ENCODE measurements at places on chromosomes 11 and 22.
A peak's percentile ranks its signal among the peaks of the same experiment; 100 is the strongest.

DNA sequence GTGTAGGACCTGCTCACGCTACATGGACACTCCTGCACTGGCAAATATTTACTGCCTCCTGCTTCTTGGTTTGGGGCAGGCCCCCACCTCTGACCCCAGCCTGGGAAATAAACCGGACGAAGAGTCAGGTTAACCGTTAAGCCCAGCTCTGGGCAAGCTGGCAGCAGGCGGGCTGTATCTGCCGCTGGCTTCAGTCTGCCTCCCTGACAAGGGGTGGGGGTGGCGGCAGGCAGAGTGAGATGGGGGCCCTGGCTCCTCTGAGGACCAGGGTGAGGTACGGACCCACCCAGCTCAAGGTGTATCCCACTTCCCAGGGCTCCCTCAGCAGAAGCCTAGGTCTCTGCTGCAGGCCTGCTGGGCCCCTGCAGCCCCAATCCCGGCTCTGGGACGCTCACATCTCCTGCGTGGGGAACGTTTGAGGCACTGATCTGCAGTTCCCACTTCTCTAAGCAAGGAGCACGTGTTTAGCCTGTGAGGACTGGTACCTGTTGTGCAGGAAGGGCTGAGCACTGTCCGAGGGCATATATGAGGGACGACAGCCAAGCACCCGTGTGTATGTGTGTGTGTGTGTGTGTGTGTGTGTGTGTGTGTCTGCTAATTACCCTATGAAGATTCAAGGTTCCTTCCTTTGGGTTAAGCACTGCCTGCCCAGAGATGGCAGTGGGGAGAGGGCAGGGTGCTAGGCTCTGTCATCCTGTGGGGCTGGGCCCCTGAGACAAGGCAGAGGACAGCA lies 1.1 kb upstream of the LRRC75B start:
- no peak for DNase-seq

- no peak for DNase-seq
Measured at GRCh38 chr11:29260939-29261705, 755.7 kb downstream of the KCNA4 start.

GRCh38 chr11:125375146-125375545 lies 120.9 kb downstream of the FEZ1 start:
- no peak for DNase-seq

DNA sequence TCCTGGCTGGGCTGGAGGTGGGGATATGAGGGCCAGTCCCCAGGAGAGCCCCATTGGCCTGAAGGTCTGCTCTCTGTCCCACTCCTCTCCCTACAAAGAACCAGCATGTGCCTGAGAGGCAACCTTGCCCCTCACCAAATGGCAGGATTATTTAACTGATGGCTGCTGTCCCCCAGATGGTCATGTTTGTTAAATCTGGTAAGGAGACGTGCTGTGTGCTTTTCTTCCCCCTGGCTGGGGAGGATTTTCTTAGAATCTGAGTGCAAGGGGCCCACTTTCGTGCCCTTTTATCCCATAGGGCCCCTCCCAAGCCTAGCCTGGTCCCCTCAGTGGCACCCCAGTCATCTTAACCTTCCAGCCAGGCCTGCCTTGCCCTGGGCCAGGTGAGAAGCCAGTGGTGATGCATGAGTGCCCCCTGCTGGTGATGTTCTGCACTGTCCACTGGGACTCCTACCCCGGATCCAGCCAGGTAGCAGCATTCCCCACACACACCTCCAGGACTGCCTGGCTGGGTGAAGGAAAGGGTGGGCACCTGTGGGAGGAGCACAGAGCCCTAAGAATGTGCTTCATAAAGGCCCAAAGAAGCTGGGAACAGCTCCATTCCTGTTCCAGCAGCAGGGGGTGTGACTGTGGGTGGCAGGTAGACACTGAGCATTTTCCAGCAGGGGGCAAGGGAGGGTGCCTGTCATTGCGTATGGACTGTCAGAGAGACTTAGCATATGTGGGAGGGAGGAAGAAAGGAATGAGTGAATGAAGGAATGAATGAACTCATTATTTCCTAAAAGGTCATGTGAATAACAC lies 28.9 kb downstream of the MFNG start:
- DNase-seq = peak; percentile 66

GRCh38 chr22:31286360-31287255 lies 5.7 kb downstream of the PIK3IP1 start:
- peak; percentile 24 for DNase-seq
